Astrocyte of the cerebellum (primary cell): ENCODE measurements at places on chromosomes 16 and 17.
A peak's percentile ranks its signal among the peaks of the same experiment; 100 is the strongest.

DNA sequence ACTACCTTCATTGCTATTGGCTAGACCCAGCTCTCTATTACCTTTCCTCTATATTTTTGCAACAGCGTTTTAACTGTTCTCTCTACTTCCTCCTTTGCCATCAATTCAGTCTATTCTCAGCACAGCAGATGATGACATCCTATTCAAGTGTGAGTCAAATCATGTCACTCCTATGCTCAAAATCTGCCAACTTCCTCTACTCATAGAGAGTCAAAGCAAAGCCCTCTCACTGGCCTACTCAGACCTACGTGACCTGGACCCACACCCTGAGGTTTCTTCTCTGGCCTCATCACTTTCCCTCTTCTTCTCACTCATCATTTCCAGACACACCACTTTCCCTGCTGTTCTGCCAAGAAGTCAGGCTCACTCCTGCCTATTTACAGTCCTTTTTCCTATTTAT, 289.0 kb upstream of the AXIN2 start:
- DNase-seq, result no peak

DNA sequence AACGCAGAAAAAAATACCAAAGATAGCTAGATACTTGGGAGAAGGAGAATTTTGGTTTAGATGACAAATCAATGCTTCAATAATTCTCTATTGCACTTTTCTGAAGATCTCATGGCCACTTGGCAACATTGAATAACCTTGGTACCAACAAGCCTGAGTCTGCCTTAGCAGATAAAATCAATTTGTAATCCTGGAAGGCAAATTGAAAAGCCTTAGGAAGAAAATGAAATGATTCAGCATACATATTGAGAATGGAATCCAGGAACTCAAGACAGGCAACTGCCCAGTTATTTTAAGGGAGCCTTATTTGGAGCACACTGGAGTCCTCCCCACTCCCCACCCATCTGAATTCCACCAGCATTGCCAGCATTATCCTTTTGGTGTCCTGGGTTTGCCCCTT, 109.3 kb upstream of the SOX9 start:
- DNase-seq, result no peak

DNA sequence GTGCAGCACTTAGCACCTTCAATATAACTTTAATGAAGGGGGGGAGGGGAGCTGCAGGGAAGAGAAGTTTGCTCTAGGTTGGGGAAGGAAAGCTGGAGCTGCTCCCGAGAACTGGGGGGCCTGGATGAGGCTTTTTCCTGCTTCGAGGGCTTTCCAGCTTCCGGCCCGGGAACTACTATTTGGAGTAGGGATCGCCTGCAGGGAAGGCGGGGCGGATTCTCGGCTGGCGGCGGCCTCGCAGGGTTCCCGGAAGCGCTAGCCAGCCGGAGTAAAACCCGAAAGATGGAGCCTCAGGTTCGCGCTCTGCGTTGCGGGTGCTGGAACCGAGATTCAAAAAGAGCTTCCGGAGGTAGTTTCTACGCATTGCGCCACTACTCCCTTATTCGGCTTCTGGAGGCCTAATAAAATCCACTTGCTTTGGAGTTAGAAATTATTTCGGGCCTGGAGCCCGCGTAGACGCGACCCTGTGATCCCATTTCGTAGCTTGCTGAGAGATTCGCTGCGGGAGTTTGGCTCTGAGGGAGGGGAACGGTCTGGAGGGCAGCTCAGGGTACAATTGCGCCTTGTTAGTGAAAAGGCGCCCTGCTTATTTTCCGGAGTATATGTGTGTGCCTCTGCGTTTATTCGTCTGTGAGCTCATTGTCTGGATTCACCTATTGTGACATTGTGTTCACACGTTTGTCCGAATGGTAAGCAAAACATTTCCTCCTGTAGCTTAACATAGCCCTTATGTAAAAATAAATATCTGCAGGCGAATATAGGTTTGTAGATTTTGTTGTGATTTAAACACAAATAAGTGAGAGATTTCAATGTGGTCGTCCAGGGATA, 652 bp downstream of the PRAC2 start:
- no peak for DNase-seq

DNA sequence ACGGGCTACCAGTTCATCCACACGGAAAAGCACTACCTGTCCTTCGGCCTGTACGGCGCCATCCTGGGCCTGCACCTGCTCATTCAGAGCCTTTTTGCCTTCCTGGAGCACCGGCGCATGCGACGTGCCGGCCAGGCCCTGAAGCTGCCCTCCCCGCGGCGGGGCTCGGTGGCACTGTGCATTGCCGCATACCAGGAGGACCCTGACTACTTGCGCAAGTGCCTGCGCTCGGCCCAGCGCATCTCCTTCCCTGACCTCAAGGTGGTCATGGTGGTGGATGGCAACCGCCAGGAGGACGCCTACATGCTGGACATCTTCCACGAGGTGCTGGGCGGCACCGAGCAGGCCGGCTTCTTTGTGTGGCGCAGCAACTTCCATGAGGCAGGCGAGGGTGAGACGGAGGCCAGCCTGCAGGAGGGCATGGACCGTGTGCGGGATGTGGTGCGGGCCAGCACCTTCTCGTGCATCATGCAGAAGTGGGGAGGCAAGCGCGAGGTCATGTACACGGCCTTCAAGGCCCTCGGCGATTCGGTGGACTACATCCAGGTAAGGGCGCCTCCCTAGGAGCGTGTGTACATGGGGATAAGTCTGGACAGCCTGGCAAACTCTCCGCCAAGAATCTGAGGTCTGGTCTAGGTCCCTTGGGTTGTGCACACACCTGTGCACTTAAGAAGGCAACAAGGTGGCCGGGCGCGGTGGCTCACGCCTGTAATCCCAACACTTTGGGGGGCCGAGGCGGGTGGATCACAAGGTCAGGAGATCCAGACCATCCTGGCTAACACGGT, 4.2 kb downstream of the HAS3 start:
- DNase-seq, result no peak

DNA sequence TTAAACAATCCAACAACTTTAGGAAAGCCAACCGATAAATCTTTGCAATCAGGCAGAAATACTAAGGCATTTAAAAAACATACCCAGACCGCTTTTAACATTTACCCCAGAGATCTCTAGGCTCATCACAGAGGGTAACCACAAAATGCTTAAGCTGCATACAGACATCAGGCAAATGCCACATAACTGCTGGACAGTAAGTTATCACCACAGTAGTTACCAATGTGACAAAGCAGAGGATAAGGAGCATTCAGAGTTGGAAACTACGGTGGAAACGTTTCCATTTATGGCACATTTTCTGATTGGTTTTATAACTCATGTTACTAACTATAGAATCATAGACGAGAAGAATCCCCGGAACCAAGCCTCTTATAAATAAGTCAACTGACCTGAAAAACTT, 77.5 kb downstream of the KANSL1 start:
- DNase-seq, result no peak

GRCh38 chr16:89187032-89187769, 13.1 kb downstream of the SLC22A31 start:
- DNase-seq, result no peak

GRCh38 chr16:30787613-30788378, 791 bp upstream of the ZNF629 start:
- no peak for DNase-seq

- no peak for DNase-seq
Observed at GRCh38 chr17:38898291-38898679, 27.1 kb upstream of the LASP1NB start.

DNA sequence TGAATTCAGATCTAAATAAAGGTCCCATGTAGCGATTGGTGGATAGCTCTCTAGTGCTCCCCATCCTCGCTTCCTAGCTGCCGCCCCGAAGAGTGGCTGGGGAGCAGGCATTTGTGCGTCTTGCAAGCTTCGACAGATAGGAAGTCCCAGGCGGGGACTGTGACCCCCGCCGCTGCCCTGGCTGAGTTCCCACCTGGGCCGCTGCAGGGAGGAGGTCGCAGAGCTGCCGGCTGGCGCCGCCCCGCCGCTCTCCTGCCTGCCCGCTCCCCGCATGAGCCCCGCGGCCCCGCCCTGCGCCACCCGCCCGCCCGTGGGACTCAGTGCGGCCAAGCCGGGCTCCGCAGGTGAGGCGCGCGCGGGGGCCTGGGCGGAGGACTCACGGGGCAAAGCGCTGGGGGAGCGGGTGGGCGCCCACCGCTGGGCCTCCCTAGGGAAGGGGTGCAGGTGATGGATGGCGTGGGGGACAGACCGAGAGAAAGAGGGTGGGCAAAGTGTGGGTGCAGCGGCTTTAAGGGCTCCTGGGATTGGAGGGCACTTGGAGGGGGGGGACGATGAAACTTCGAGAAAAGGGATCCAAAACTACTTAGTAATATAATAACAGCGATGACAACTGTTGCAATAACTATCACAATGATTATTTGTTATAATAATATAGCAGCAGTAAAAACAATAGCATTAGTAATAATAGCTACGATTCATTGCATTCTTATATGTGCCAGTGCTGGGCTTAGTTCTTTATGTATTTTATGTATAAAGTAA, at the start of gene OTOA:
OTOA (plus strand) TSS at position 80 of the 759 bp plus-strand sequence. CDS start 14,547 bp downstream, outside the sequence.
- DNase-seq, result no peak

DNA sequence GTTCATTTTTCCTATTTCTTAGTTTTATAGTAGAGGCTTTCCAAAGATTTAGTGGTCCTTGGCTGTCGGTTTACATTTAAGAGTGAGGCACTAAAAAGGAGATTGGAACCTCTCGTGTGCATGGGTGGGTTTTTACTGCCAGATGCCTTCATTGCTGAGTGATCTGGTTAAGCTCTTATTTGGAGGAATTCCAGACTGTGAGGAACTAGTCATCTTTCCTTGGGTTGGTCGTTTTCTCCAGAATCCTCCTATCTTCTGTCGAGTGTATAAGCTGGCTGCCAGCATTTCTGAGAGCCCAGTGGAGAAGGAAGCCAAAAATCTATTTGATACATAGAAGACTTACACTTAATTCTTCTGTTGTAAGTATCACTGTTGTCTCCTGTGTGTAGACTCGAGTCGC, 22.6 kb downstream of the IST1 start:
- DNase-seq, result peak; percentile 5

- no peak for DNase-seq
Observed at GRCh38 chr17:6145946-6146345, 75.8 kb downstream of the WSCD1 start.

DNA sequence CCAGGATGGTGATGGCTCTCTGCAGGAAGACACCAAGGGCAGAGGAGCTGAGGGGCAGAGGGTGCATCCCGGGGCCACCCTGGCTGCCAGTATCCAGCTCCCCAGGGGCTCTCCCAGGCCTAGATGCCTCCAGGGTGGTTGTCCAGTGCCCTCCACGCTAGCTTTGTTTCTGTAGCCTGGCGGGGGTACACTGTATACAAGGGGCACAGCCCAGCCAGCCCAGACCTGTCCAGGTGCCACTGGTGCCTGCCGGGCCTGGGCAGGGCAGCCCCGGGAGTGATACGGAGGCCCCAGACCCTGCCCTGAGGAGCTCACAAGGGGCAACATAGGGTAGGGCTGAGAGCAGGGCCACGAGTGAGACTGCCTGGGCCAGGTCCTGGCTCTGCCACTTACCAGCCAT, 14.6 kb upstream of the TRPV3 start:
- no peak for DNase-seq

- DNase-seq, result no peak
Observed at GRCh38 chr17:8830141-8830540, 31.0 kb upstream of the MFSD6L start.

DNA sequence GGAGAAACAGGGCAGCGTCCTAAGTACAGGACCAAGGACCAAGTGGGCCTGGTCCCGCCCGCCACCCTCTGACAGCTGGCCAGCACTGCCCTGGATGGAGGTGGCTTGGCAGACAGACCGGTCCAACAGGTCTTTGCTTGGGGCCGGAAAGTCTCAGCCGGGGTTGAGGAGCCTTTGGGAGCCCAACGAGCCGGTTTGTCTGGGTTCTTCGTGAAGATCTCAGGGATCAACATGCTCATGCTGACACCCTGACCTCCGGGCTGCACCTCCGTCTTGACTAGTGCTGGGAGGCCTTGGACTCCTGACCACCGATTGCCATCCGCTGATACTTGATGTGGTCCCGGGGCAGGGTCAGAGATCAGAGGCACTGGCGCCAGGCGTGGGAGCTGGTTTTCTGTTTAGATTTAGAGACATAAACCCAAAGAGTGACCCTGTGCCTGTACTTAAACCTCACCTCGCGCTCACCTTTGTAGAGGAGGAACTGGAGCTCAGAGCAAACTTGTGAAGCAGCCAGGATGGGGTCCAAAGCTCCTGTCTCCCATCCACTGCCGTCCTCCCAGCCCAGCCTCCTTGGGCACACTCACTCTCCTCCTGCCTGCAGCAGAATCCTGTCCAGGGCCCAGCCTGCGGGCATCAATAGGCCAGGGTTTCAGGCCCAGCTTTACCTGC, 92.1 kb upstream of the GSE1 start:
- no peak for DNase-seq

DNA sequence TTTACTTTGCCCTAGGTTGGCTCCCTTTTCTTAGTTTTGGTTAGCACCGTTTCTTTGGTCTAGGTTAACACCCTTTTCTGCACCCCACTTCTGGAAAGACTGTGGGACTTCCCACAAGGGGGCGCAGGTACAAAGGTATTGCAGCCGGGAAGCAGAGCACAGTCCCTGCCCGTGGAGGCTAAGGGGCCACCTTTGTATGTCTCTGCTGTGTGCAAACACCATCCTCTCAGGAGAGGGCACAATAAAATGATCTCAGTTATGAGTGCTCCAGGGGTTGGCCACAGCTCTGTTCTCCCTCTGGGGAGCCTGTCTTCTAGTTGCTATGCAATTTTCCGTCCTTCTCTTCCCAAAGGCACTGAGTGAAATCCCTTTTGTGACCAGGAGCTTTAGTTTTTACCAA, 28.4 kb upstream of the TMC5 start:
- DNase-seq, result no peak

DNA sequence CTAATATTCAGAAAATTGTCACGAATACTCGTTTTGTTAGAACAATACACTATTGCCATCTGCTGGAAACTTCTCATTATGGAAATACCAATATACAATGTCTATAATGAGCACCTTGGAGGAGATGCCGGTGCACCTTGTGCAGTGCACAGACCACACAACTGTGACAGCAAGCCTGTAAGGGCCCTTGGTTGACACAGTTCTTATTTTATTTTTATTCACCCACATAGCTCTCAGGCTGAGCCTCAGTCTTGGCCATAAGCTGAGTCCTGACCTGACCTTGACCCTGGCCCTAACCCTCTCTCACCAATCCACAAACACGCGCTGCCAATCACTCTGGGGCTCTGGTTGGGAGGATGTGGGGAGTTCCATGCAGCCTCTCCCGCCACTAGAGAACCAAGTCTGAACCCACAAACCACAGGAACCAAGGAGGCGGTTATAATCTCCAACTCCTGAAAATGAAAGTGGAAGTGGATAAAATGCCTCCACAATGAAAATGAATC, 7.6 kb downstream of the AIPL1 start:
- DNase-seq, result peak; percentile 41

- no peak for DNase-seq
Observed at GRCh38 chr17:61827649-61828395, 35.5 kb downstream of the BRIP1 start.
